Stimulated activated CD4-positive, alpha-beta T cell treated with anti-CD3 and anti-CD28 coated beads, Interleukin-12 subunit alpha, Interleukin-12 subunit beta, amount 100 ng/mL, for 4 hours (primary cell): ENCODE measurements at places on chromosomes 7 and 10.
A peak's percentile ranks its signal among the peaks of the same experiment; 100 is the strongest.

DNA sequence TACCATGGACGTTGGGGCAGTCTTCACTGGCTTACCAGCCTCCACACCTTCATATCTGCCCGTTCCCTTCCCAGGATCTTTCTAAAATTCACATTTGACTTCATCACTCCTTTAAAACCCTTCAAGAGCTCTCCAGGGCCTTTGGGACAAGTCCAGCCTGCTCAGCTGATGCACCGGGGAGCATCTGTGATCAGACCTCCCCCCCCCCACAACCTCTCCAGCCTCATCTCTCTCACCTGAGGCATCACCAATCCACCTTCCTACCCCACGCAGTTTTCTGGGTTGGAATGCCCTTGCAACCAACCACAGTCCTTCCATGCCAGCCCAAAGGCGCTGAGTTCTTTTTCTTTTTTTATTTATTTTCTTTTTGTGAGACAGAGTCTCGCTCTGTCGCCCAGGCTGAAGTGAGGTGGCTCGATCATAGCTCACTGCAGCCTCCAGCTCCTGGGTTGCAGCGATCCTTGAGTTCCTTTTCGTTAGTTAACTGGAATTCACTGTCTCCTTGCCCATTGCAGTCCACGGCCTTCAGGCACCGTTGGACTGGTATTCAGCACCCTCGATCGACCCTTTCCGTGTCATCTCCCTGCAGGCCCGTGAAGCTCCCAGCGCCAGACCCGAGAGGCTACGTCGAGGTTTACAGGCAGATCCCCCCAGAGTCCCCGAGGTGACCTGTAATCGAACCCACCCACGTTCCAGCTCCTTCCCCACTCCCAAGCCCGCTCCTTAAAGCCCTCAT lies 654 bp downstream of the ALKBH4 start:
- no peak for DNase-seq

- no peak for DNase-seq
Measured at GRCh38 chr7:39890411-39890810, 59.6 kb upstream of the CDK13 start.

DNA sequence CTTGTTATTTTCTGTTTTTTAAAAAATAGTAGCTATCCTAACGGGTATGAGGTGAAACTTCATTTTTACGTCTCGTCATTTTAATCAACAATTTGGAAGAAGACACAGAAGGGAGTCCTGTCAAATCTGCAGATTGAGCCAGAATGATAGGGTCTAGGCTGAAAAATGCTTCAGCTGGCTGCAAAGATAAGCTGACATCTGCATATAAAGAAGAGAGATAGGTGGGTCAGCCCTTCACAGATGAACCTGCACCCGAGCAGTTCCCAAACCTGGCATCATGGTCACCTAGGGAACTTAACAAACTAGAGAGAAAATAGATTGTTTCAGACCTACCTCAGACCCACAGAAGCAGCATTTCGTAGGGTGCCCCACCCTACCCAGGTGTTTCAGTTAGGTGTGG lies 35.2 kb upstream of the BMPR1A start:
- no peak for DNase-seq

DNA sequence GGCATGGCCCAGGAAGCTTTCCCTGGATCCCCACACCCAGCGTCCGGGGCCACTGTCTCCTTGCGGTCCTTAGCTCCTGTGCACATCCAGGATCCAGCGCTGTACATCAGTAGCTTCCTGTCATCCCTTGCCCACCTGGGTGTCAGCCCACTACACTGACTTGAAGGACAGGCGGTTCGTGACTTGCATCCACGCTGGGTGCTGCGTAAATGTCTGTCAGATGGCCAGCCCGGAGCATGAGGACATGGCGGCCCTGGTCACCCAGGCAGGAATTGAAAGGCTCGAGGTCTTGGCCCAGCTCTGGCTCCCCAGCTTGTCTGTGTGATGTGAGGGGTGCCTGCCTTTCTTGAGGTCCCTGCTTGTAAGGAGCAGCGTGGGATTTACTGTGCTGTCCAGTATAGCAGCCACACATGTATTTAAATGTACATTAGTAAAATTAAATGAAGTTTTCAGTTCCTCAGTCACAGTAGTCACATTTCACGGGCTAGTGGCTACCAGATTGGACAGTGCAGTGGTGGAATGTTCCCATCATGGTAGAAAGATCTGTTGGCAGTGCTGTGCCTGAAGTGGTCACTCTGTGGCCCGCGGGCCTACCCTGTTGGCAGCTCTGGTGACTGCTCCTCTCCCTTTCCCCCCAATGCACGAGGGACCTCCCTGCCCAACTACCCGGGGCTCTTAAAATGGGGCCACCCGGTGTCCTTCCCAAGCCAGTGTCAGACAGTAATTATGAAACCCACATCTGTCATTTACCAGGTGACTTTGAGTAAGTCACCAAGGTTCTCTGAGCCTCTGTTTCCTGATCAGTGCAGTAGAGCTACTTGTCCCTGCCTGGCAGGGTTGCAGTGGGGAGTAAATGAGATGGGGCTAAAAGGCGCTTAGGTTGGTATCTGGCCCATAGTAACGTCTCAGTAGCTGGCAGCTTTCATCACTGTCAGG lies 97.8 kb upstream of the PPIF start:
- no peak for DNase-seq

- DNase-seq: no peak
Measured at GRCh38 chr10:101938305-101939007, 94.9 kb upstream of the KCNIP2 start.

DNA sequence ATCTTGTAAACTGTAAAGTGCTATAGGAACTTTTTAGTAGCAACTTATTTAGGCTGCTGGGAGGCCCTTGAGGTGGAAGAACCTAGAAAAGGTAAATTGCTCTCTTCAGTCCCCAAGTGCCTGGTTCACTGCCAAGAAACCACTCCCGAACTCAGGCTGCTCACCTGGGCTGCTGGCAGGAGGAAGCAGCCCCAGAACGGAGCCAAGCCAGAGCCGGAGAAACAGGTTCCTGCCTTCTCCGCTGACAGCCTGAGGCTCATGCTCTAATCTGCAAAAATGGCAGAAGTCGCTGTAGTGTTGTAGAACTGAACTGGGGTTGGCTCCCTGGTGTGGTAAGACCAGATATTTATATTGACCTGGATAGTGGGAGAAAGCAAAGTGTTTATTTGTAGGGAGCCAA lies 136.0 kb downstream of the CUL2 start:
- no peak for DNase-seq

- peak; percentile 45 for DNase-seq
Measured at GRCh38 chr10:62726142-62726541, 78.4 kb upstream of the ADO start.

GRCh38 chr10:113485736-113486135 lies 67.1 kb upstream of the HABP2 start:
- DNase-seq: no peak

DNA sequence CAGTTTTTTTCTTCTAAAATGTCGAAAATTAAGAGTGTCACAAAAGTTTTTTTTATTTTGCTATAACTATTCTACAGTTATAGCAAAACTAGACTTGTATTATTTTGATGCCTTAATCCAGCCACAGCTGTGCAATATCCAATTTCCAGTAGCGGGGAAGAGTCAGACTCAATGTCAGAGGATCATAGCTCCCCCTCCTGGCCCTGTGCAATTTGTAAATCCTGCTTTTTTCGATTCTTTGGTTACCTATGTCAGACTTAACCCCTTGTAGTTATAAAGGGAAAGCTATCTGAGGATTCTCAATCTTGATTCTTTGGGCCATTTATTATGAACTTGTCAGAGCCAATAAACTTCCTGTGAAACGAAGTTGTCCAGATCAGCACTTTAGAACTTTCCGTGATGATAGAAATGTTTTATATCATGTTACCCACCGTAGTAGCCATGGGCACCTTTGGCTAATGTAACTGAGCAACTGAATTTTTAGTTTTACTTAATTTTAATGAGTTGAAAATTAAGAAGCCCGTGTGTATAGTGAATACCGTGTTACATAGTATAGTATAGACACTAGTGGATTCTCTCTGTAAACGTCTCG lies 87.7 kb upstream of the PRKCQ start:
- DNase-seq: peak; percentile 20

DNA sequence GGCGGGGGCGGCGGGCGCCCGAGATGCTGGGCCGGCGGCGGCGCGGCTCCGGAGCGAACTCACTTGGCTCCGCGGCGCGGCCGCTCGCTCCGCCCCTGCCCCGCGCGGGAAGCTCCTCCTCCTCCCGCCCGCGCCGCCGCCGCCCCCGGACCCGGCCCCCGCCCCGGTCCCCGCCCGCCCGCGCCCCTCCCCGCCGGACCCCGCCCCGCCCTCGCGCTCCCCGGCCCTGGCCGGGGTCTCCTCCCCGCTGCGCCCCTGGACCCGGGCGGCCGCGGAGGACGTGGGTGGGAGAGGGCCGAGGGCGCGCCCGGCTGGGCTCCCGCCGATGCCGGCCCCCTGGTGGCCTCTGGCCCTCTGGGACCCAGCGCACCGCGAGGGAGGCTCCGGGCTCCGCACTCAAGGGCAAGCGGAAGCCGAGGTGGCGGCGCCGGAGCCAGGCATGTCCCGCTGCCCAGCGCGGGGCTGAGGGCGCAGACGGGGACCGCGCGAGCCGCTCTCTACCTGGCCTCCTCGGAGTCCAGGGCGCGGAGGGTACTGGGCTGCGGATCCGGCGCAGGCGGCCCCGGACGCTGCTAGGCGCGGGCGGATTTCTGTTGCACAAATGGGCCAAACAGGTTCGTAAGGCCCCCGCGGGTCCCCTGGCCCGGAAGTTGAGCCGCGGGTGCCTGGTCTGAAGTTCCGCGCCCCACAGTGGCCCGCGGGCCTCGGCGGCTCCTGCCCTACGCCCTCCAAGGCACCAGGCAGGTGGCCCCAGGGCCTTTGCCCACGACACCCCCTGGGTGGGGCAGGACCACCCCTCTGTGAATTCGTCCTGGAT lies at the start of gene TCERG1L:
Gene TCERG1L, minus strand, starts transcription at position 61 of the 817 bp plus-strand sequence. CDS start 86 bp downstream, outside the sequence.
- no peak for DNase-seq

DNA sequence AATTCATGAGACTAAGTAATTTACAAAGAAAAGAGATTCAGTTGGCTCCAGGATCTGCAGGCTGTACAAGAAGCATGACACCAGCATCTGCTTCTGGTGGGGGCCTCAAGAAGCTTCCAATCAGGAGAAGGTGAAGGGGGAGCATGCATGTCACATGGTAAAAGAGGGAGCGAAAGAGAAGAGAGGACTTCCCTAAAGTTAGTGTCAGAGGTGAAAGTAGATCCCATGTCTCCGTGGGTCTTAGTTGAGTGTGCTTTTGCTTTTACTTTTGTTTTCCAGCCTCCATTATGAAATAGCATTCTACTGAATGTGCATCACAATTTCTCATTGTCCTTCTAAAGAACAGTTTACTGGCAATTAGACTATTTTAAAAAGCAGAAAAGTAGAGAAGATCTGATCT lies 213.6 kb upstream of the FZD1 start:
- no peak for DNase-seq

- DNase-seq: no peak
Measured at GRCh38 chr10:38119038-38119437, 24.9 kb downstream of the ZNF37A start.

GRCh38 chr7:77979219-77979618 lies 180.6 kb downstream of the PHTF2 start:
- no peak for DNase-seq

GRCh38 chr10:119233123-119233820 lies 25.9 kb downstream of the GRK5 start:
- no peak for DNase-seq

DNA sequence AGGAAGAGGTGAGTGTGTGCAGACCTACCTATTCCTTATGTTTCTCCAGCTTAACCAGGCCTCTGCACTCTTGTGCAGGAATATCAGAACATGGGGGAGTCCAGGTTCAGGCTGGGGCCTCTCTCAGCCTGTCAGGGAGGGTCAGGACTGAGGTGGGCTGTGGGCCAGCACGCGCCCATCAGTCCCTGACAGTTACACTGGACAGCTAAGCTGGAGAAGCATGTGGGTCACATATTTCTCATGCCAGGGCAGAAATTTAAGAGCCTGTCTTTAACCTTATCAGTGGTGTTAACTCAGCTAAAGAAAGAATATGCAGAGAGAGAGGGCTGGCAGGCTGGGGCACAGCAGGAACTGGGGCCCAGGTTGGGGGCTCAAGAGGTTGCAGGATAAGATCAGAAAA lies 8.7 kb upstream of the POLD2 start:
- no peak for DNase-seq

DNA sequence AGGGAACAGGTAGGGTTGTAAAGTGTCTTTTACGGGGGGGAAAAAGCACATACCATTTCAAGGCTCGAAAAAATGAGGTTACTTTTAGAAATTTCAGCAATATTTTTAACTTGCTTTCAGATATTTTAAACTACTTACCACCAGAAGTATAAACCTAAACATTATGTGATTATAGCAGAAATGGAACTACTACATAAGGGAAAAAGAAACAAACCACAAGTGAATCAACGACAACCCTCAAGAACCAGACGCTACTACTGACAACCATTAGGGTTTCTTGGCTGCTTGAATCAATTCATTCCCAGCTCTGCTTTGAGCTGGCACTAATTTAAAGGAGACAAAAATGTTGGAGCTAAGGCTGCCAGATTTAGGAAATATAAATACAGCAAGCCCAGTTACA lies 80.1 kb downstream of the ZFAND4 start:
- DNase-seq: no peak

DNA sequence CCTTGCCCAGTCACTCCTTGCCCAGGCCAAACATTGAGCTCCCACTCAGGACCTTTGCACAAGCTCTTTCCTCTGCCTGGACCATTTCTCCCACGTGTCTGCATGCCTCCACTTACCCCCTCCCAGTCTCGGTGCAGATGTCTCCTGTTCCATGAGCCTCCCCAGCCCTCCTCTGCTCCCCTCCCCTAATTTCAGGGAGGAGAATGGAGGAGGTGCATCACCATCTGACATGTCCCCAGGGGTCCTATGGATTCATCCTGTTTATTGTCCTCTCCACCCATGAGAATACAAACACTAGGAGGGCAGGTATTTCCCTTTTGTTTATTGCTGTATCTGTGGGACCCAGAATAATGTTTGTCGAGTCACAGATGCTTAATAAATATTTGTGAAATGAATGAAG lies 8.6 kb upstream of the GRID2IP start:
- DNase-seq: no peak

DNA sequence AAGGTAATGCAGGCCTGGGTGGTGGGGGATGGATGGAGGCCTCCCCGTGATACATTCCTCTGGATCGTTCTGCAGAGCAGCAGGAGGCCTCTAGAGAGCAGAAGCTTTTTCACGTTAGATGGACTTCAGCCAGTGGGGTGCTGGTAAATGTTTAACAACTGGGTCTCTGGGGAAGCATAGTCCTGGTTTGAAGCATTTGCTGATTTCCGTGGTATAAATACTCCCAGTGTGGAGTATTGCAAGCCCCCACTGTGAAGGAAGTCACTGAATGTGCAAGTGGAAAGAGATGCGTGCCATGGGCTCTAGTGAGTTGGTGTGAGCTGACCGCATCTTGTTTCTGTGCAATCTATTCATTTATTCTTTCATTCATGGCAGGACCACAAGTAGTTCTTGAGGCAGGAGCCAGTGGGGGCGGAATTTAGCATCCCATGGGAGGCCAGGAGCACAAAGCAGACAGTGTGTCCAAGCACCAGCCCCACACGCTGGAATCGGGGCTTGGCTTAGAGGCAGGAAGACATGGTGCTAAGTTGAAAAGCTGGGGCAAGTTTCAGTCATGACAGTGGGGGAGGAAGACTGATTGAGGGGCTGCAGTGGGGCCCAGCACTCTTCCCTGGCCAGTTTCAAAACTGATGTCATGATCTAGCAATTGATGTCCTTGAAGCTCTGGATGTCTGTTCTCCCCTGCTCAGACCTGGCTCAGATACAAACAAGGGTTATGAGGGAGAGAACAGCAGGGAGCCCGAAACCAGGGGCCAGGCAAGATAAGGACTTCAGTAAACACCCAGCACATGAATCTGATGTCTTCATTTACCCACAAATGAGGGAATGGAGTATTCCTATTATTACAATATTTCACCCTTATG lies 280.9 kb upstream of the LYZL1 start:
- DNase-seq: no peak

GRCh38 chr10:51103554-51104217 lies 29.4 kb downstream of the PRKG1 start:
- no peak for DNase-seq
